Stimulated activated CD8-positive, alpha-beta memory T cell treated with anti-CD3 and anti-CD28 coated beads, Interleukin-15, amount 100 ng/mL, for 24 hours (primary cell): ENCODE measurements at places on chromosomes 6 and 20.

- DNase-seq, result no peak
Observed at GRCh38 chr6:46719099-46719498, 16.1 kb downstream of the PLA2G7 start.

- DNase-seq, result no peak
Observed at GRCh38 chr6:163671791-163672190, 257.3 kb downstream of the QKI start.

- no peak for DNase-seq
Observed at GRCh38 chr6:30194797-30195690, 18.2 kb downstream of the TRIM26 start.

DNA sequence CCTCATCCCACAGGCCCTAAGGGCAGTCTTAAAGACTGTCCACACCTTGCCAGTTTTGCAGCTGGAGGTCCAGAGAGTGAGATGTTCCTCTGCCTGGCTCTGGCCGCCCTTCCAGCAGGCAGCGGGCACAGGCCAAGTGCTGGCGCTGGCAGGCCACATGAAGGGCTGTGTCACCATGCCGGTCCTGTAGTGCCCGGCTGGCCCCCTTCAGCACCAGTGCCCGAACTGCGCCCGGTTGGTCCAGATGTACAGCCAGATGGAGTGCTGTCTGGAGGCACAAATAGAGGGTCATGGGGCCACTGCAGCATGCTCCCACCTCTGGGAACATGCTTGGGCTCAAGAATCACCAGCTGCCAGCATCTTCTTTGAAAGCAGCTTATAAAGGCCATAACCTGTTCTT, 3.8 kb downstream of the NFKBIE start:
- no peak for DNase-seq

- DNase-seq, result no peak
Observed at GRCh38 chr6:33808641-33809180, 4.9 kb upstream of the MLN start.

- DNase-seq, result no peak
Observed at GRCh38 chr6:79399499-79399898, 137.7 kb downstream of the LCA5 start.

- DNase-seq, result no peak
Observed at GRCh38 chr6:145962581-145962980, 1.6 kb downstream of the SHPRH start.

- DNase-seq, result no peak
Observed at GRCh38 chr20:39874049-39874893, 814.8 kb downstream of the MAFB start.

DNA sequence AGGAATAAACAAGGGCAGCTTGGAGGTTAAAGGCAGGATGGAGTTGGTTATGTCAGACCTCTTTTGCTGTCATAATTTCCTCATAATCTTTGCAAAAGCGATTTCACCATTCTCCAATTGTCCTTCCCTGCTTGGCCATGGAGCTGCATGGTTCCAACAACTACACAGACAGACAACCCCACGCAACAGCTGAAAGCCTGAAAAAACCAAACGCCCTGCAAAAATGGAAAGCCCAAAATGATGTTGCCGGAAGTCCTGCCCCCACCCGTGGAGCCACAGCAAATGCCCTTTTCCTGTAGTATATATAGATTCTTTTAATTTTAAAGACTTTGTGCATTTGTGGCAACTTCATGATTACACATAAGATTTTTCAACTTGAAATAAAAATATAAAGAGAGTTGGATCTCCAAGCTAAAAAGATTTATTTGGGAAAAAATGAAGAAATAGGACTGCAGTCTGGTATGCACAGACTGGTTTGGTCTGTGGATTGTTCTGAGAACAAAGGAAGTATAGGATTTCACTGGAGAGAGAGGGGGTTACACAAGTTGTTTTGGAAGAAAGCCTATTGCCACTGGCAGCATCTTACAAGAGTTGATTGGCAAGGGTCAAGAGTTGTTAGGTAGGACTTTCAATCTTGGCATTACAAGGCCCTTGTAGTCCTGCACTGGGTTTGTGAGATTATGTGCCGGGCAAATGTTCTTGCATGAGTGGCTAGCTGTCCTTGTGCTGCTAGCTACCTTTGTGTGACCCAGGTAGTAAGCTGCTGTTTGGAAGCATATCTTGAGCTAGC, 190.0 kb downstream of the C6orf118 start:
- no peak for DNase-seq

GRCh38 chr6:146833157-146833556, 234.4 kb downstream of the ADGB start:
- DNase-seq, result no peak

- DNase-seq, result no peak
Observed at GRCh38 chr6:8013763-8014162, 50.4 kb downstream of the BLOC1S5 start.

- no peak for DNase-seq
Observed at GRCh38 chr6:82030761-82031503, 216.6 kb downstream of the IBTK start.

DNA sequence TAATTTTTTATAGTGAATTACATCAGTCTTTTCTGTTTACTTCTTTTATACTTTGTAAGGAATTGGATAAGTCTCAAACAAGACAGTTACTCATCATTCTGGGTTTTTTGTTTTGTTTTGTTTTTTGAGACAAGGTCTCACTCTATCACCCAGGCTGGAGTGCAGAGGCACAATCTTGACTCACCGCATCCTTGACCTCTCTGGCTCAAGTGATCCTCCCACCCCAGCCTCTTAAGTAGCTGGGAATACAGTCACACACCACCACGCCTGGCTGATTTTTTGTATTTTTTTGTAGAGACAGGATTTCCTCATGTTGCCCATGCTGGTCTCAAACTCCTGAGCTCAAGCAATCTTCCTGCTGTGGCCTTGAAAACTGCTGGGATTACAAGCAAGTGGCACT, 524.3 kb downstream of the EYS start:
- DNase-seq, result no peak

- DNase-seq, result no peak
Observed at GRCh38 chr20:44614525-44614924, 32.1 kb downstream of the PKIG start.

GRCh38 chr6:57021086-57021720, 25.3 kb upstream of the KIAA1586 start:
- no peak for DNase-seq

DNA sequence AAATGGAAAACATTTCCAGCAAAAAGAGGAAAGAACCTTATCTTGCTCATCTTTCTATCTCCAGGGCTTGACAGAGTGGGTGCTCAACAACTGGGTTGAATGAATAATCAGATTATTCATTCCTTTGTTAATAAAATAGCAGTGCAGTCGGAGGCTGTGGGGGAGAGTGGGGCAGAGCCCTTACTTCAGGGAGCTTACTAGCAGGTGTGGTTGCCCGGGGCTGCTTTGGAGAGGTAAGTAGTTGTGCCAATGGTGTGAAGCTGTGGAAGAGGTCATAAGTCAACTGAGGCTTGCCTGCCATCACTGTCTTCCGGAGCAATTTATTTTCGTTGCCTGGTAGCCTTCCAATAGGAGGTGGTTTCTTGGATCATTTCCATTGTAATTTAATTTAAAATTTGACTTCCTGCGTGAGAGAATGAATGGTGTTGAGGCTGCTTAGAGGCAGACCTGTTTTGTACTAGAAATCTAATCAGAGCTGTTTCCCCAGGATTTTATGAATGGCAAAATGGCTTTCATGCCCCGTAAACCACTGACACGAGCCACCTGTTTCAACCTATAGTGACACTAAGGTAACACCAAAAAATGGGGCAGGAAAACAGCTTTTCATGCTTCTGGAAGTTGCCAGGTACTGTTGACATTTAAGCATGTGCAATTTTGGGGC, 51.4 kb downstream of the ZDHHC14 start:
- no peak for DNase-seq

- no peak for DNase-seq
Observed at GRCh38 chr6:90803956-90804355, 217.1 kb upstream of the MAP3K7 start.

- DNase-seq, result no peak
Observed at GRCh38 chr20:19709635-19710335, 48.3 kb upstream of the RIN2 start.

- DNase-seq, result no peak
Observed at GRCh38 chr6:11473008-11473740, 64.4 kb upstream of the TMEM170B start.

DNA sequence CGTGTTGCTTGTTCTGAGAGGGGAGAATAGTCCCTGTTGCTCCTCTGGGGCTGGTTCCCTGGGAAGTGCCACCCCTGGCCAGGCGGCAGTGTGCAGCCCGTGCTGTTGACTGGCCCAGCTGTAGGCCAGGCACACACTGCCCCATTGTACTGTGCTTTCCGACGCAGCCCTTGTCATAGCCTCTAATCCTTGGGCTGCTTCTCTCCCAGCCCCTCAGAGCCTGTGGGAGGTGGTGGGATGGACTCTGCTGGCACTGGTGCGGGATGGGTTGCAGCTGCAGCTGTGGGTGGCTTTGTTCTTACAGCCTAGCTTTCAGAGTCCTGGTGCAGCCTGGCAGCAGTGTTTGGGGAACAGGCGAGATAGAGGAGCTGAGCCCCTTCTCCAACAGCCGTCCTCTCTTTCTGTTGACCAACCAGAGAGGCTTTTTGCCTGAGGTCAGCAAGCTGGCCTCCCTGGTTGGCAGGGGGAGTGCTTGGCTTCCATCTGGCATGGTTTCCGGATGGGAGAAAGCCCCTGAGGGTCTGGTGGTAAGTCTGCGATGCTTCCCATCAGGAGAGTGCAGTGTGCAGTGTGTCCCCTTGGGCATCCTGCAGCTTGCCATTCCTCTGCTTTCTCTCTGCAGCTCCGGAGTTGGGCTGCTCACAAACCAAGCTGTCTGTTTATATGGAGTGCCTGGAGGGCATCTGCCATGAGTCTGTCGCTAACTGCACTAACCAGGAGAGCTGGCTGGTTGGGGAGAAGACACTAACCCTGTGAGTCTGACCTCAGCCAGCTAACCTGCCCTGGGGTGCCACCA, 12.1 kb downstream of the TJAP1 start:
- DNase-seq, result no peak

GRCh38 chr20:3032624-3033023, 10.8 kb upstream of the GNRH2 start:
- DNase-seq, result no peak

GRCh38 chr6:139698526-139699176, 324.2 kb upstream of the CITED2 start:
- no peak for DNase-seq

DNA sequence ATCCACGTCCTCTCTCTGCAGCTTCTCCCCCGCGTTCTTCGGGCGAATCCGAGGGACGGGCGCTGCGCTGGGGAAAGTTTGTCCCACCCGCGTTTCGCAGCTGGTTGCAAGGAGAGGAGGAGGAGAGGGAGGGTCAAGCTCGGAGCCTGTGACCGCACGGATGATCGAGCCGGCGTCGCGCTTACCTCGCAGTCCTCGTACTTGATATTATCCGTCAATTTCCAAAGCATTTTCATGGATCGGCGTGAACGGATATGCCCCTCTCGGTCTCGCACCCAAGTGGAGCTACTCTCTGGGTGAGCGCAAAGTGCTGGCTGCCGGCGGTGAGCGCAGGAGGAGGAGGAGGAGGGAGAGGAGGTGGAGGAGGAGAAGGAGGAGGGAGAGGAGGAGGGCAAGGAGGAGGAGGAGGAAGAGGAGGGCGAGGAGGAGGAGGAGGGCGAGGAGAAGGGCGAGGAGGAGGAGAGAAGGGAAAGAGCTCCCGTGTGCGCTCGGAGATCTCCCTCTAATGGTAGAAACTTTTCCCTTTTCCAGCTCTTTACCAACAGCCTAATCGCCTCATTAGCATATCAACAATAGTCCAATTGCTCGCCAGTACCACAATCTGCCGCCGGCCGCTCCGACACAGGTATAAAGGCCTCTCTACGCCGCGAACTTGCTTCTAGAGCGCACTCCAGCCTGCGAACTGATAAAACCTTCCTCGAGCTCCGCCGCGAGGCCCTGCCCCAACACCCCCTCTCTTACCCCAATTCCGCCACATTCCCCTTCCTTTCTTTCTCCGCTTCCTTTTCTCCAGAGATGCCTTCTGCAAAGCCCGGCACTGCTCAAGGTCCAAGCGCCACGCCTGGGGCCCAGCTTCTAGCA, at the start of gene TFAP2A:
TFAP2A (minus strand) TSS at position 319 of the 861 bp plus-strand sequence; CDS start at position 236, 83 bp downstream.
- DNase-seq, result no peak

DNA sequence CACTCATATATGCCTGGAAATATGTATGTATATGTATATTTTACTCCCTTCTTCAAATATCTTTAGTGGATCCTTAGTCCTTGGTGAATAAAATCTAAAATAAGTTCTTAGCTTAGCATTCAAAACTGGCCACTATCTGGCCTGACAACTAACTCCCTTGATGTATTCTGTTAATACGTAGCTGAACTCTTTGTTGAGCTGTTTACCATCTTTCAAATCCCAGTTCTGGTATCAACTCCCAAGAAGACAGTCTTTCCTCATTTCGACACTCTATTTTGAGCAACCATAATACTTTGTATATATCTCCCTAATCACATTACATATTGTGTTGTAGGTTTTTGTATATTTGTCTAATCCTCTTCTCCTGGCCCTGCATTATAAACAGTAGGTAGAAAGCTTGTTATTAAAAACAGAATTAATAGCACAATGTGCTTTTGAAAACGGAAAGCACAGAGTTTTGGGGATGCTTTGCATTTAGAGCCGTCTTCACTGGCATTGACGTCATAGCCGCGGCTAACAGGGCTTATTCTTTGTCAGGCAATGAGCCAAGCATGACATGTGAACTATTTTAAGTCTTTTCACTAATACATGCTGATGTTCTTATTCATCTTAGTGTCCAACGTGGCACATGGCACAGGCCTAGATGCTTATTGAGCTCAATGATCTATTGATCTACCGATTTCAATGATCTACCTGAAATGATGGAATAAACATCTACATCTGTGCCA, 47.2 kb upstream of the CCN2 start:
- no peak for DNase-seq

GRCh38 chr6:26358511-26358981, 6.5 kb upstream of the BTN3A2 start:
- DNase-seq, result no peak

GRCh38 chr6:41935685-41936072, 5.9 kb downstream of the CCND3 start:
- no peak for DNase-seq

DNA sequence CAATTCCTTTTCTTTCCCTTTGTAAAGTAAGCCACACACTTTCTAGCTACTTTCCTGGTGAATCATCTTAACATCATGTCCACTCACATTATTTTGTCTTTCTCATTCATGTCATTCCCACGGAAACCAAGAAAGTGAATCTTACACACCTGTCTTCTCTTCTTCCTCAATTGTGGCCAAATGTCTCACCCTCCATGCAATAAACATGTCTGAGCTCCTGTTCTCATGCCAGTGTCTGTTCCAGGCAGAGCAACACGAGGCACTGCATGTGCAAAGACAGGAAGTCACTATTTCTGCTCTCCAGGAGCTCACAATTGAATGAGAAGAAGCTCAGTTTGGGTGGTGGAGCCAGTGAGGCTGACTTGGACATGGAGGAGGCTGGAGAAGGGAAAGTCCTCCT, 29.0 kb upstream of the TMEM244 start:
- no peak for DNase-seq

DNA sequence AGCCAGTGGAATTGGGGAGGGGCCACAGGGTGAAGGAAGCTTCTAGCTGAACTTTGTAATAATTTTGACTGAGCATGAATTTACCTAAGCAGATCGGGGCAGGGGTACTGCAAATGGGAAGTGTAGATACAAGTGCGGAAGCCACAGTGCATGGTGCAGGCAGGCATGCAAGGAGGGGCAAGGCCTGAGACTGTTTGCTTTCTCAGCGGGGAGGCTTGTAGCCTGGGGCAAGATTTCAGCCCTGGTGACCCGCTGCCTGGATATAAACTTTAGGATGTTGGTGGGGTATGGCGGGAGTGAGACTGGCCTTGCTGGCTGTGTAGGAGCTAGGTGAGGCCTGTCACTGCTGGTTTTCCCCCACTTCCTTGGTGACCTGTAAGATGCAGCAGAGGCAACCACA, 266.4 kb upstream of the PREP start:
- no peak for DNase-seq

GRCh38 chr6:167116838-167117228, 6.1 kb upstream of the CCR6 start:
- DNase-seq, result no peak
